ENCODE measurements at places on chromosomes 5 and 9.

DNA sequence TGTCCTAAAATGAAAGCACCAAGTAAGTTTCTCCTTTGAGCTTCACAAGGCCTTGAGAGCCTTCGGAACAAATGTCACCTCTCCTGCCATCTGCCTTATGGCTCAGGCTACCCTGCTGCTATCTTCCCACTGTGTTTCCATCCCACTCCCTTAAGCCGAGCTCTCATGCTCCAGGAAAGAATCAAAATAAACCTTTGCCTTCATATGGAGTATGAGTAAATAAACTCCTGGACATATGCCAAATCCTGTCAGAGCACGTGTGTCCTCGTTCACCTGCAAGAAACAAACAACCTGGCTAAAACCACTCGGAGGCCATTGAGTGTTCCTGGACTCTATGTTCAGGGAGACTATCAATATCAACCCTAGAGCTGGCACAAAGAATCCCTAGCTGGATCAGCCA, 122.3 kb upstream of the CCDC112 start:
- peak; percentile 89 for DNase-seq

DNA sequence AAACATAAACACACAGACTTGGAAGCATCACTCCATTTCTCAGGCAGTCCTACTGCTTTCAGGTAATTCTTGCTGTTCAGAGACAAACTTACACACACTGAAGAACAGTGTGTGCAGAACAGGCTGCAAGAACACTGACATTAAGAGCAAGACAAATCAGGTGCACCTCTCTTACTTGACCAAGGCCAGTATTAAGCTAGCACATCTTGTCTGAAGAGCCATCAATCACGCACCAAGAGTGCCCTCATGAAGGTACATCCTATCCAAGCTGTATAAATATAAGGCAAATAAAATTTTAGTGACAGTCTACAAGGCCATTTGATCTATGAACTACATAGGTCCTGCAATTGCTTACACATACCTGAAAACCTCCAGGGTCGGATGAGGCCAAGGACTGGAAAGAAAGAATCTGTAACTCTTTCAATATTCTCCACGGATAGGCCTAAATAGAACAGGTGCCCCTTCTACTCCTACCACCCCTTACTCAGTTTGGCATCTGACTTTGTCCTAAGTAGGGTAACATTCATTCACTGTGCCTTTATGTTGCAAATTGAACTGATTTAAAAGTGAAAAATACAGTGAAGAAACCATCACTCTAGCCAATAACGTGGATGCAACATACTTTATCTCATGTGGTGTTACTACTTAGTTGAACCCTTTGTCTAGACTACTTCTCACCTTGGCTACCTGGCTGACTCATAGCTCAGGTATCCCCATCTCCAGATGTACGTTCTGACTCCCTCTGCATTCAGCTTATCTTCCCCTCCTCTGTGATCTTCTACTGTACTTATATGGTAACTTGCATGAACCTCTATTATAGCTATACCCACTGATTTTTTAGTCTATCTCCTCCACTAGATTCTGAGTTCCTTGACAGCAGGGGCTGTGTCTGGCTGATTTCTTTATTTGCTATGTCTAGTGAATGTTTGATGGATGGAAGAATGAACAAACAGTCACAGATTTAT, 256.3 kb downstream of the KIAA0825 start:
- no peak for DNase-seq

DNA sequence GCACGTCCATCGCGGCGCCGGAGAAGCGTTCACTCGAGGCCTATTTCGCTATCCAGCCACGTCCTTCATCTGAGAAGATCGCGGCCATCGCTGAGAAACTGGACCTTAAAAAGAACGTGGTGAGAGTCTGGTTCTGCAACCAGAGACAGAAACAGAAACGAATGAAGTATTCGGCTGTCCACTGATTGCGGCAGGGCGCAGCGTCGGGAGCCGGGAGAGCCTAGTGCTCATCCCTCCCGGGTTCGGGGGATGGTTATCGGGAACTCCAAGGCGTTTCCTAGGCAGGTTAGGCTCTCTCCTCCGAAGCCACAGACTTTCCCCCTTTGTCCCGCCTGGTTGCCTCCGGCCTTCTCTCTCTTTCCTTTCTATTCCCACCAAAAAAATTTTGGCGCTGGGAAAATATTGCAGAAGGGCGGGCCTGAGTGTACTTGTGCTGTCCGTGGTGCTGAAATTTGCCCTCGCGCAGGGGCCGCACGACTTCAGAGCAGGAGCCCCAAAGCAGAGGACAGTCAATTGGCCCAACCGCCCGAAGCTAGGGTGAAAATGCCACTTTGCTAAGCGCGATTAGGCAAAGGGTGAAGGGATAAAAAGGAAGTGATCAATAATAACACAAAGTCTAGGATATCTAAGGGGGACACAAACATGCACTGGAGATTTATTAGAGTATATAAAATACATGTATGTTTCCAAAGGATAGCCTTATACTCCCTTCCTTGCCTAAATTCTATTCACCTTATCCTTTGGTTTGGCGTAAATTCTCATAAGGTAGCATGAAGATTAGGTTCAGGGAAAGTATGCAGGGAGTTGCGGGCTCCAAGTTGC, 1.8 kb downstream of the POU4F3 start:
- no peak for DNase-seq

DNA sequence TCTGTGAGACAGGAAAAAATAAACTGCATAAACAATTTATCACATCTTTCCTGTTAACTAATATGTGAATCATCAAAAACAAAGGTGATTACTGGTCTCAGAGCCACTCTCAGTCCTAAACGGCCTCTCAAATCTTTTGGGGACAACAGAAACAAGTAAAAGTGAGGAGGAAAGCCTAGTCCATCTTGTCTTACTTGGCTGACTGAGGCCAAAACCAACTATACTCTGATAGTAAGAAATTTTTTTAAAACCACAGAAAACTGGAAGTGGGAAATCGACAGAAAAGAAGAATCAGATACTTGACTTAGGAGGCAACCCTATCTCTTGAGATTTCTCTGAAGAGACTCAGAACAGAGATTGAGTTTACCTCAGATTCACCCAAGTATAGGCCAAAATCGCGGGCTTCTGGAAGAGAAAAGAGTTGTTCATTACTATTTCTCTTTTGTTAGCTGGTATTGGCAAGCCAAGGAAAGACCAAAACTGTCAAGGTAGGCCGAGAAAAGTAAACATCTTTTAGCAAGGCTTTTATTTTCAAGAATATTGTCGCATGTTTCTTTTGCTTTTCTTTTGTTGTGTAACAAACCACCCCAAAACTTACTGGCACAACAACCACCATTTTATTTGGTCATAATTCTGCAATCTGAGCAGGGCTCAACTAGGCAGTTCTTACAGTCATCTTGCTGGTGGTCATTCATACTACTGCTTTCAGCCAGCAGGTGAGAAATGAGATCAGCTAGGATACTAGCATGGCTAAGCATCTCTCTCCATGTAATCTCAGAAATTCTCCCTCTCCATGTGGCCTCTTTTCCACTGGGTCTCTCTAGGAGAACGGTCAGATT, 46.1 kb downstream of the RFX3 start:
- DNase-seq, result no peak

GRCh38 chr9:128249908-128250838, 25.6 kb downstream of the GOLGA2 start:
- peak; percentile 29 for DNase-seq

DNA sequence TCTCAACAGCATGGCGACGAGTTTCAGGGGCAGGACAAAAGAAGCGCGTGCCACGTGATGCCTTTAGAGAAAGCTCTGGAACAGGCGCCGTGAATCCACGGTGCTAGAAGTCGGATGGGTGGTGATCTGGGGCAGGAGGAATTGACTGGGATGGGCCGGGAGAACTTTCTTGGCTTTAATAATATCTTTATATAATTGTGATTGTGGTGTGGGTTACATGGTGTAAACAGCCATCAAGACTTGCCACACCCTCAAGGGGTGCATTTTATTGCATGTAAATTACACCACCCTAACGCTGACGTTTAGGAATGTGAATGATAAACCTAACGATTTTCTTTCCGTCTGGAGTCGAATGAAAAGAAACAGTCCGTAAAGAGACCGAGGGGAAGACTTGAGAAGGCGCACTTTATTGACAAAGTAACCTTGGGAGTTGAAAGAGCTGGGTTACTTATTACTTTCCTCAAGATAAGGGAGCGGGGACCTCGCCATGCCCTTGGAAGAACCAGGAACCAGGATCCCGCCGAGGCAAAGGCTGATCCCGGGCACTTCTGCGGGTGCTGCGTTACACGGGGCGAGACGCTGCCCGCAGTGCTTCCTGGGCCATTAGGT, 8.5 kb downstream of the NRARP start:
- no peak for DNase-seq

DNA sequence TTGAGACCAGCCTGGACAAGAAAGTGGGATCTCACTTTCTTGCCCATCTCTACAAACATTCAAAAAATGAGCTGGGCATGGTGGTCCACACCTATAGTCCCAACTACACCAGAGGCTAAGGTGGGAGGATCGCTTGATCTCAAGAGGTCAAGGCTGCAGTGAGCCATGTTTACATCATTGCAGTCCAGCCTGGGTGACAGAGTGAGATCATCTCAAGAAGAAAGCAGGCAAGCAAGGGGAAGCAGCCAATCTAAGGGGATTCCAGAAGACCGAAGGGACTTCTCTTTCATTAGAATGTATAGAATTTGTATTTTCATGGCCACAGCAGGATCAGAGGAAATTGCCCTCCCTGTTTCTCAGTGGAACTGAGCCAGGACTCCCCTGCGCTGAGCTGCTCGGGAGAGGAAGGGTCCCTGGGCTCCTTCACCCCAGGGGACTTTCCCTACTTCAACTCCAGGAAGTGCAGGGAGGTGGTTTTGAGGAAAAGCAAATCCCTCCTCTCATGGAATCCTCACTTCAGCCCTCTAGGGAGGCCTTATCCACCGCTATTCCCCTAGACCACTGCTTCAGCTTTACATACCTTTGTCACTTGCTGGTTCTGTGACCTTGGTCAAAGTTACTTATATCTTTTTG, 12.1 kb downstream of the WWC1 start:
- DNase-seq, result no peak

DNA sequence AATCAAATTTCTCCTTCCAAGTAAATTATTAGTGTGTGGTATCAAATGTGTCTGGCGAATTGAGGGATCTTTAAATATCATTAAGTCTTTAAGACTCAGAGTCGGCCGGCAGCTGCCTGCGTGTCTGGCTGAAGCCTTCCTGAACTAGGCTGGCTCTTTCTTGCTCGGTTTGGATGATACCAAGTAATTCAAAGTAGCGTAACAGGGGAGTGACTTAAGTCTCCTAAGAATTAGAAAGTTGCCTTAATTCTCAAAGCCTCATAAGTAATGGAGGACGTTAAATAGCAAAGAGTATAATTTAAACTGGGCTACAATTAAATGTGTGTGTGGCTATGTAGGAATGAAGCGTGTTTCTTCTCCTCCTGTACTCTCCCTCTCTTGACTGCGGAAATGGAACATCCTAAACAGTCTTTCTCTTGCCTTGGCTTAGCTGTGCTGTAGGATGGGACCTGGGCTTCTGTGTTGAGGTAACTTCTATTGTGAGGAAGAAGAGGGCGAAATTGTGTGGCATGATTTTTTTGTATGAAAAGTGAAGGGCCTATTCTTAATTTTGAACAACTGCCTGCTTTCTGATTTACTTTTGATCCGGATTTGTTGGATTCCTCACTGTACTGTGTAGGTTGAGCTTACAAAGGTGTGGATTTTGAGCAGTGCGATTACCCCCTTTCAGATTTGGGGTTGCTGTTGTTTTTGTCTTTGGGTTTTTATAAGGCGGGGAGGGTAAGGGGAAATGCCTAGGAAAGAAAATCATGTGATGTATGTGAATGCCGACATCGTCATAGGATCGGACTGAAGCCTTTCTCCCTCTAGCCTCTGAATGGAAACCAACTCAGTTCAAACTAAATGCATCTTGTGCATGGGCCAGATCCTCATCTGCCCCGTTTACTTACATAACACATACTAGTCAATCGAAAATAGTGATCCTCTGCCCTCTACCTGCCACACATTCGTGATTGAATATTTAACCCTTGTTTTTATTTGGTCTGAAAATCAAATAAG, 29.9 kb downstream of the CPEB4 start:
- peak; percentile 73 for DNase-seq

DNA sequence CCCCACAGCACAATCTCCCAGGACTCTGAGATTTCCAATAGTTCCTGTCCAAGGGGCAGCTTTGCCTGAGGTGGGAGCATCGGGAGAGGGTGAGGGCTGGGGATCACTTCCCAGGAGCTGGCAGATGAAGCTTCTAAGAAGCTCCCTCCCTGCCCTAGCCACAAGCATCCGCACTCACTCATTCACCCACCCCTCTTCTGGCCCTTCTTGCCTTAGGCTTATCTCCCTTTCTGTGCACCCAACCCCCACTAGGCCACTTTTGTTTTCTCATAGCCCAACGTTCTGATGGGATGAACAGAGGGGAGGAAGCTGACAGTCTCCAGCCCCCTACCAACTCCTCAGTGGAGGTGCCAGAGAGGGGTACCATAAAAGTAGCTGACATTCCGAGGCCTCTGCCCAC, 3.7 kb upstream of the PCDH1 start:
- DNase-seq, result no peak

GRCh38 chr5:98391921-98392625, 381.4 kb upstream of the RGMB start:
- no peak for DNase-seq

- no peak for DNase-seq
Observed at GRCh38 chr5:9789777-9790176, 159.6 kb upstream of the TAS2R1 start.
